ENCODE measurements at places on chromosomes 2 and 18.

GRCh38 chr18:35392375-35392774 is 15.2 kb upstream of the ZNF396 start:
- no peak for DNase-seq

GRCh38 chr2:65325066-65325465 is 97.4 kb downstream of the ACTR2 start:
- DNase-seq, result no peak

GRCh38 chr2:107721586-107721985 is 105.1 kb upstream of the RGPD4 start:
- DNase-seq, result no peak

- no peak for DNase-seq
These were observed 137.6 kb upstream of the ALPP start for GRCh38 chr2:232240906-232241305.

DNA sequence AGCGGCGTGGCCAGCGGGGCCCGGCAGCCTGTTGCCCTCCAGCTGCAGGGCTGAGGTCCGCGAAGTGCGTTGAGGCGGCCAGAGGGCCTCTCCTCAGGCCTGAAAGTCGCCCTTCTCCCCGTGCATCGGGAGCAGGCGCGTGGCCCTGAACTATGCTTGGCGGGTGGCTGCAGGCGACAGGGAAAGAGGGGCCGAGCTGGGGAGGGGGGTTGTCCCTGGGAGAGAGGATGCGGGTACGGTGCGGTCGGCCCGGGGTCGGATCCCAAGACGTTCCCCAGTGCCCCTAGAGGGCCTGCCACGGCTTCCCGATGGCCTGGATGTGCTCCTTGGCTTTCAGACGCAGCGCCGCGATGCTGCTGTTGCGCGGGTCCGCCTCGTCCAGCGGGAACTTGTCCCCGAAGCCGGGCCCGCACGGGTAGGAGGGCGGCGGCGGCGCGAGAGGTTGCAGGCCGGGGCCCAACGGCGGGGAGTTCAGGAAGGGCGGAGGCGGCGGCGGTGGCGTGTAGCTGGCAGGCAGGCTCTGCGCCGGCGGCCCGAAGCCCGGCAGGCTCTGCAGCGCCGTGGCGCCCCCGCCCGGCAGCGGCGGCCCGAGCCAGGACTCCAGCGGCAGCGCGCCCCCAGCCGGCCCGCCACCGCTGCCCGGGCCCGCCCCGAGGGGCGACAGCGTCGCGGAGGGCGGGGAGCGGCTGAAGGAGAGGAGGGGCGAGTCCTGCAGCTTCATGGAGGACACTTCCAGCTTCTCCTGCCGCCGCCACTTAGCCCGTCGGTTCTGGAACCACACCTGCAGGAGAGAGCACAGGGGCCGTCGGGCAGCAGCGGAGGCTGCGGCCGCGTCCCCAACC is 4.3 kb downstream of the RAX start:
- DNase-seq, result no peak

DNA sequence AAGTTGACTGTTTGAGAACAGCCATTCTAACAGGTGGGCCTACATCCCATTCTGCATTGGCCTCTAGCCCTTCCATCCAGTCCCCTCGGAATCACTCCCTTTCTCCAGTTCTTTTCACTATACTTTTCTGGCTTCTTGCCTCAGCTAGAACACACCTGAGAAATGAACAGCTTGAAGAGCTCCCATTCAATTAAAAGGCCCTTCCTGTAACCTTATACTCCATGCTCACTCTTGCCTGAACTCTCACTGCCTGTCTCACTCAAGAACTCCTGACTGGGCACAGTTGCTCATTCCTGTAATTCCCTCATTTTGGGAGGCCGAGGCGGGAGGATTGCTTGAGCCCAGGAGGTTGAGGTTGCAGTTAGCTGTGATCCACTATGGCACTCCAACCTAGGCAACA is 23.6 kb downstream of the CHRNA1 start:
- DNase-seq, result no peak

GRCh38 chr2:213225866-213226265 is 58.4 kb upstream of the SPAG16 start:
- no peak for DNase-seq

GRCh38 chr2:32067549-32067948 is 4.2 kb downstream of the SPAST start:
- DNase-seq, result no peak

DNA sequence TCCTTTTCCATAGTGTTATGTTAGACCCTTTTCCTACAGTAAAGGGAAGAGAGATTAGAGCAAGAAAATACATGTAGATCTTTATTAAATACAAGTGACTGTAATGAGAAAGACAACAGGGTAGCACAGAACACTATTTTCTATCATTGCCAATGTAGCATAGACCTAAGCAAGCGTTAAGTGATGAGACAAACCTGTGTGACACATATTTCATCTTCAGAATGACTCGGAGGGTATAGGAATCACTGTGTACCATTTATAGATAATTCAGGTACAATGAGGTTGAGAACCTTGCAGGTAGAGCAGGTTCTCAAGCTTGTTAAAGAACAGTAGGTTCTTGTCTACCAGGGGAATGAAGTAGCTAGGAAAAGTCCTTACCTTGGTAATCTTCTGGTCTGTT is 15.9 kb downstream of the PDIA6 start:
- DNase-seq, result no peak

- no peak for DNase-seq
These were observed 152.3 kb downstream of the PRPF40A start for GRCh38 chr2:152564754-152565551.

GRCh38 chr2:15460112-15460620 is 101.0 kb downstream of the NBAS start:
- DNase-seq, result no peak

Measured in WERI-Rb-1 (cell line).